ENCODE measurements at places on chromosomes 2 and 18.

- no peak for DNase-seq
Observed at GRCh38 chr2:54632733-54633692, 90.4 kb upstream of the EML6 start.

DNA sequence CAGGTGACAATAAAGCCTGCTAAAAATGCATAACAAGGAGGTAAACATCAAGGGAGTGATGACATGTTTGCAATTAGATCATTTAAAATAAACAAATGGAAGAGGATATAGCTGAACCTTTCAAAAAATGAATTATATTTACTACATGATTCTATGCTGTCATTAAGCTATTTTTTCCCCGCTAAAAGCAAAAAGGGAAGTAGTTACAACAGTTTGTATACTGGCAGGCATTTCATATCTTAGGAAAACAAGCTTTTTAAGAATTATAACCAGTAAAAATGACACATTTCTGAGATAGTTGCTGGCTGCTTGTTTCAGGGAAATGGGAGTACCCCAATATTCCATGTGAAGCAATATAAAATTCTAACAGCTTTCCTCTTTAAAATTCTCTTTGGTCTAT is 89.1 kb upstream of the ITGB6 start:
- no peak for DNase-seq

- DNase-seq: no peak
Observed at GRCh38 chr2:20524412-20525040, 77.7 kb downstream of the RHOB start.

GRCh38 chr2:42693688-42694479 is 70.1 kb downstream of the OXER1 start:
- no peak for DNase-seq

All from effector CD8-positive, alpha-beta T cell (primary cell).